ENCODE measurements at places on chromosomes 16 and 17. TPM values are rescaled to one million over a fixed set of nuclear protein-coding genes. Genes with fewer than 3 reads are reported as not detected.

- H3K27me3 ChIP-seq = peaks cover 10% of the 10 kb centered on the region
- H3K4me1 ChIP-seq = peaks cover 15% of the 10 kb centered on the region
- peak; percentile 85 for DNase-seq
- H3K27ac ChIP-seq = peak within 1 kb of the TSS; percentile 64
- H3K4me3 ChIP-seq = peak within 1 kb of the TSS; percentile 93
Measured at GRCh38 chr16:50152807-50153595, at the start of gene TENT4B. TSS of gene TENT4B (plus strand) at chr16:50153306. CDS start at chr16:50153622, 316 bp downstream.

- no peaks in the 10 kb centered on the region for H3K27me3 ChIP-seq
- H3K4me3 ChIP-seq = no peak overlapping the region
- H3K36me3 ChIP-seq = peaks cover 16% of the 10 kb centered on the region
- no peak overlapping the region for H3K27ac ChIP-seq
- H3K4me1 ChIP-seq = peaks cover 4% of the 10 kb centered on the region
Measured at GRCh38 chr16:19264123-19264673, 21.3 kb upstream of the CLEC19A start.

DNA sequence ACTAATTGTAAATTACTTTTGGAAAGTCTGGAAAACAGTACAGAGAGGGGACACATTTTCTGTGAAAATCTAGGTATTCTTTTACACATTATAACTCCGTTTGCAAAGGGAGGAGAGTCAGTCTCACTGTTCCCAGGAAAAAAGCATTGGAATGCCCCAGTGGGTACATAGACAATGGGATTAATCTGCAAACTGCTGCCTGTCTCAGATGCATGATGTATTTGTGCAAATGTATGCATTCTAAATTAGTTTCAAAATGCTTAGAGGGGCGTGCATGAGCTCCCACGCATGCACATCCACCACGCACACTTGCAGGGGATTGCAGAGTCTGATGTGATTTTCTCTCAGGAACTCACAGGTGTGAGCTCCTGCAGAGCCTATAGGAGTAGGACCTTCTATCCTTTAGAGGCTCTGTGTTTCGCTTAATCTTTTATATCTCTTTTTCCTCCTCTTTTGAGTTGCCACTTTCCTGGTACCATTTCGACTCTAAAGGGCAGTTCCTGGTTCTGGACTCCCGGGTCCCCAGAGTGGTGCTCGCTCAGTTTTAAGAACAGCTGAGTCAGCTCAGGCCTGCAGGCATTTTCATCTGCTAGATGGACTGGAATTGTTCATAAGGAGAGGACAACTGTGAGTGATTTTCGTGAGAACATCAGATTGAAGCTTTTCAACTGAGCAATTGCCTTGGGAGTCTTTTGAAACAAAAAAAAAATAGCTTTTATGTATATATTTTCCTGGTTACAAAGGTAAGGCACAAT lies 1.1 kb downstream of the BCO1 start:
- no peak overlapping the region for H3K4me3 ChIP-seq
- no peak for DNase-seq
- H3K4me1 ChIP-seq = peaks cover 6% of the 10 kb centered on the region
- peaks cover 2% of the 10 kb centered on the region for H3K27me3 ChIP-seq

- DNase-seq = no peak
- peak overlapping the region; percentile 43 for H3K27ac ChIP-seq
- peaks cover 10% of the 10 kb centered on the region for H3K4me1 ChIP-seq
- peaks cover 9% of the 10 kb centered on the region for H3K27me3 ChIP-seq
Measured at GRCh38 chr17:82237746-82238471, 9.1 kb downstream of the SLC16A3 start.

DNA sequence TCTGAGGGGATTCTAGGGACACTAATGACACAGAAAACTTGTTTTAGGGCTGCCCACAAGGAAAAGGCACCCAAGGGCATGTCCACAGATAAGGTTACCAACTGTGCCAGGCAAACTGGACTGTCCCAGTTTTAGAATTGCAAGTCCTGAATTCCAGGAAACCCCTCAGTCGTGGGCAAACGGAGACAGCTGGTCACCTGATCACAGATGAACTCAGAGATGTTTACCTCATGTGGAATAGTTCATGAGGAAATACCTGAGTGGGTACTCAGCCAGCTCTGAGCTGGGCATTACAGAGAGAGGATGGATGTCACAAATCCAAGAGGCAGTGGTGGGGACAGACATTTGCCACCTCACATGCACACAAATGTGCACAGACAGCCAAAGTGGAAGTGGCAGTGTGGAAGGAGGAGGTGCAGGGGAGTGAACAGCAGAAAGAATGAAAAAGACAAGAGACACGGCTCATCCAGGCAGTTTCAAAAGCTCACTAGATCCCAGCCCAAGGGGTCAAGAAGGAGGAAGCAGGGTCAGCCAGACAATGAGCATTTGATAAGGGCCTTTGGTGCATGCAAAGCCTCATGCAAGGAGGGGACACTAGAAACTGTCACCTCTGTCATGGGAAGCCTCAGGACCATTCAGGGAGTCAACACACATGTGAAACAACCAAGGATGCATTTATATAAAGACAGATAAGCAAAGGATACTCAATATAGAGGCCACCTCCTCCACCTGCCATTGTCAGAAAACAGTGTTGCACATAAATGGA lies 24.8 kb downstream of the TTLL6 start:
- no peak for DNase-seq
- H3K36me3 ChIP-seq = peaks cover 8% of the 10 kb centered on the region
- no peaks in the 10 kb centered on the region for H3K27me3 ChIP-seq

DNA sequence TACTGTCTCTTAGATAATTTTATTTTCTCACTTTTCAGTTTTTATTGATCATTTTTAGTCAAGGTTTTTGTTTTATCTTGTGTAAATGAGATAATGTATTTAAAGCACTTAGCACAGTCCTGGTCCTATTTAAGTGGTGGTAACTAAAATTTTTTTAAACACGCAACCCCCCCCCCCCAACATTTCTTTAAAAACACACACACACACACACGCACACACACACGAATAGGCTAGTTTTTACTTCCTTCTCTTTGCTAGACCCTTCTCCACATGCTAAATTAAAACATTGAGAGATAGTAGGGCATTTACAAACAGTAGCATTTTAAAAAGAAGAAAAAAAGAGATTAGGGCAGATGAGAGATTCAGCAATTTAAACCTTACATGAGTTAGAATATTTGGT lies 5.0 kb downstream of the NFATC3 start:
- no peak overlapping the region for H3K4me3 ChIP-seq
- peaks cover 20% of the 10 kb centered on the region for H3K4me1 ChIP-seq
- no peak for DNase-seq

Gene KCNG4
- total RNA-seq = not detected

Gene KIF19
- total RNA-seq = 80.8 TPM

Gene TBX2
- total RNA-seq = 5.4 TPM

Gene TTLL6
- 35.4 TPM for total RNA-seq

Gene DOC2B
- total RNA-seq = 109 TPM

Gene ABCC3
- not detected for total RNA-seq

Gene C16orf82
- not detected for total RNA-seq

Gene TSEN54
- total RNA-seq = 26.6 TPM

Measured in glutamatergic neuron (in vitro differentiated cells).